ENCODE measurements at places on chromosomes 5 and 9.

DNA sequence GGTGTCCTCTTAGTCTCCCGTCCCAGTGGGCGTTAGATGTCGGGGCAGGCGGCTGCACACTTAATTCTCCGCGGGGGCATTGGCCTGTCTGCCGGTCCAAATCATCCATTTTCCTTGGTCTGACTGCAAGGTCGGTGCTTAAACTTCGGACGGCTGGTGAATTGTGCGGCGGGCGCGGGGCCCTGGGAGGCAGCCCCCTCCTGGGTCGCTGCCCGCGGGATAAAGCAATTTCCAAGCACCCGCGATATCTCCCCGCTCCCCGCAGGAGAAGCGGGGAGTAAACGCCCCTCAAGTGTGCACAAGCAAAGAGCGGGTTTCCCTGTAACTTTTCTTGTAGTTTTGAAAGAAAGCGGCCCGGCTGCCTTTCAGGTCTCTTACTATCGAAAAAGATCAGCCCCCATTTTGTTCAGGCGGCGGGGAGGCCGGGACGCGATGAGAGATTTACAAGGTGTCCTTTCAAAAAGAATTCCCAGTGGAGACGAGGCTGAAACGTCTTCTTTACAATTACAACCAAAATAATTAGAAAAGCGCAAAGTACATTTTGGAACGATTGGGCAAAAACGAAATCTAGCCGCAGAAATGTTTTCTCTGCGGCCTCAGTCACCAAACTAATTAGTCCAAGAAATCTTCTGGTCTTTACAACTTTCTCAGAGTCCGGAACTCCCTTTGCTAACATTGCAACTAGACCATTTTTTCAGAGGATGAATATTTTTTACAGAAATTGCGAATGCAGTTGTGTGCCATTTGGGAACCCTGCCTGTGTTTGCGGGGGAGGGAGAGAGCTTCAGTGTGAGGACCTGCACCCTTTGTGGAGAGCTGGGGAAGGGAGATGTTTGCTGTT lies 1.8 kb downstream of the IRX1 start:
- DNase-seq = no peak

DNA sequence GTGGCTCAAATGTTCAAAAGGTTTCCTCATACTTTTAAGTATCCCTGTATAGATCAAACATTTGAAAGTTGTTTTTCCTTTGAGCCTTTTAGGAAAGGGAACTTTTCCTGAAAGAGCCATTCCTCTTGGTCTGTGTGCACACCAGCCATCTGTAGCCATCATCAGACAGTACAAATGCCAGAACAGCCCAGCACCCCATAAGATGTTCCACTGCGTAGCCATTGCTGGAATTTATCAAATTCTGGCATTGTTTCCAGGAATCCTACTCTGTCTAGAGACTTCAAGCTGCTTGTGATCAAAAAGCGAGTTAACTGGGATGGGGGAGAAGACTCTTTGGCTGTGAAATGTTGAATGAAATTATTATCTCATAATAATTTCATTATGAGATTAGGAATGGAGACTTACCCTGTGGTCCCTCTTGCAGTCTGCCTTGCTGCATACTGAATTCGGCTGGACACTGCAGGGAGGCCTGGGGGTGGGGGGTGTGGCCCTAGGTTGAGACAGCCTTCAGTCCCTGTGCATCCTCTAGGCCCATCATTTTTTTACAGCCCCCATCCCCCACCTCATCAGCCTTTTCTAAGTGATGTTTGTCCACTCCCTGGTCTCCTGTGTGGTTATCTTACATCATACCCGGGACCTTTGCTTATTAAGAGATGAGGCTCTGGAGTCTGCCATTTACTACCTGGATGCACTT lies 99.8 kb downstream of the RALGPS1 start:
- DNase-seq = no peak

GRCh38 chr5:65821966-65822365 lies 100.0 kb downstream of the NLN start:
- no peak for DNase-seq

DNA sequence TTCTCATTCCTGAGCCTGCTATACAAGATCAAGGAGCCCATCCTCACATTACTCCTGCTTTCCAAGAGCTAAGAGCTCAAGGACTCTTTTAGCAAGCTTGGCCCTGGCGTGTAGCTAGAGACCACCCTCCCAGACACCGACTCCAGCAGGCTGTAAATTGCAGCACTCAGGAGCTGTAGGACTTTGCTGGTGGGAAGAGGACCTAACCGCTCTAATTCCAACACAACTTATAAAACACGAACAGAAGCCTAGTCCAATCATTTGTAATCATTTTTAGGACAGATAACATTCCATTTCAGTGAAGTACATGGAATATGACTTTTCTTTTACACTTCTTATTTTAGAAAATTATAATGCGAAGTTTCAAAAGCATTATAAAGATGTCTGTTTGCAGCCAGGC lies 219.9 kb downstream of the NXNL2 start:
- DNase-seq = no peak

DNA sequence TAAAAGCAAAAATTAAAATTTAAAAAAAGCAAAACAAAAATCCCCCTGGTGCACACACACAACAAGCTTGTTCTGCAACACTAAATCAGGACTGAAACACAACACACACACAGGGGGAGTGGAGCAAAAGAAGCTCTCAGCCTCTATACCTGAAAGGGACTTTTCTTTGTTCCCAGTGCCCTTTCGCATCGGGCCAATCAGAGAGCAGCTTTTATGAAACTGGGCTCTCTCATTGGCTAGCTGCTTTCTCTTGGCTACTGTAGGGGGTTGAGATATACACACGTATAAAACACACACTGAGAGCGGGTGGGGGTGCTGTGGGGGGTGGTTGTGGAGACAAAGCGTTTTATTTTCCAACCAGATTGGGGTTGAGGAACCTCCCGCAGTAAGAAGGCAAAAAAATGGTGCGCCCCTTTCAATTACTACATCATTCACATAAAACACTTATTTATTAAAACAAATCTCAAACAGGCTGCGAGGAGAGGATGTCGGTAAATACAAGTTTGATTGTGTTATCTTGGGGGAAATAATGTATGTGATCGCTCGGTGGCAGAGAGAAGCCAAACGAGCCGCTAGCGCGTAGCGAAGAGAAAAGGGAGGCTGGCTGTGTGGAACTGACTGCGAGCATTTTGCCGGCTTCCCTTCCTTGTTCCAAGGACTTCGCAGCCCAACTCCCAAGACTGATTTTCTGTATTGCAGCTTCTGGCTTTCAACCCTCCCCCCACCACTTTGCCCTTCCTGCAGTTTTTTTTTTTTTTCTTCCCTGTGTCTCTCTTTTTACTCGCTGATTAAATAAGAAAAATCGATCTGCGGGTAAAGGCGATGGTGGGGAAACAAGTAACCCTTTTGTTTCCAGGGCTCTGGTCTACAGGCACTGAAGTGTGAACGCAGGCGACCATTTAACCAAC lies 2.5 kb upstream of the ZNF608 start:
- peak; percentile 36 for DNase-seq

- DNase-seq = no peak
Measured at GRCh38 chr5:6158974-6159831, 219.1 kb downstream of the MED10 start.

DNA sequence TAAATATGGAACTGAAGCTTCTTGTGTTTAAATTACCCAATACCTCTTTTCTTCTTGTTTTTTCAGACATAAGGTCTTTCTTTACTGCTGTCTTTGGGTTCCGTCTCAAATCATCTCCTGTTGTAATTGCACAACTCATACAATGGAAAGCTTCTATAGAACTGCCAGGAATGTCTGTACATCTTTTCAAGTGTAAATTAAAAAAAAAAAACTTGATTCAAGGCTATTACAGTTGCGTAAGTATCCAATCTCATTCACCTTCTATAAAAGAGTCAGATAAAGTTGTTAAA lies 243.5 kb downstream of the ICE1 start:
- DNase-seq = no peak

DNA sequence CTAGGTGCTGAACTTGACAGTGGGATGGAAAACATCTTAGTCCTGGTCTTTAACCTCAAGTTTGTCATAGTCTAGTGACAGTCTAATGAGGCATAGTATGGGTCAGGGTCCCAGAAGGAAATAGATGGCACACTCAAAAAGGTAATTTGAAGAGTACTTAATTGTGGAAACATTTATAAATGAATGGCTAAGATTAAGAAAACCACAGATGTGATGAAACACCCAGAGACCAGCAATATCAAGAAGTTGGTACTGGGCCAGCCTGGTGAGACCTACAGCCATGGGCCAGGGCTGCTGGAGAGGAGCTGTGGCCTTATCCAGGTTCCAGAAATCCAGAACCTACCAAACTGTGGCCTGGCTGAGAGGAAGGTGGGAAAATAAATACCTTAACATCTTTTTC lies 93.5 kb upstream of the ATG10 start:
- no peak for DNase-seq

DNA sequence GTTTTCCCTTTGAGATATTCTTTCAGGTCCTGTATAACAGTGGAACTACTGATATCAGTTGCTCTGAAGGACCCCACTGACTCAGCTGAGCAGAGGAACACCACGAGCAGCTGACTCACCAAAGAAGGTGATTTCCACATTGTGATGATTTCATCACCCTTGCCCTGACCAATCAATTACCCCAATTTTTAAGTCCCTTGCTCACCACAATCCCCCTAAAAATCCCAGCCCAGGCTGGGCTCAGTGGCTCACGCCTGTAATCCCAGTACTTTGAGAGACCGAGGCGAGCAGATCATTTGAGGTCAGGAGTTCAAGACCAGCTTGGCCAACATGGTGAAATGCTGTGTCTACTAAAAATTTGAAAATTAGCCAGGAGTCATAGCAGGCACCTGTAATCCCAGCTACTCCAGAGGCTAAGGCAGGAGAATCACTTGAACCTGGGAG lies 125.3 kb upstream of the ABCA1 start:
- DNase-seq = no peak

DNA sequence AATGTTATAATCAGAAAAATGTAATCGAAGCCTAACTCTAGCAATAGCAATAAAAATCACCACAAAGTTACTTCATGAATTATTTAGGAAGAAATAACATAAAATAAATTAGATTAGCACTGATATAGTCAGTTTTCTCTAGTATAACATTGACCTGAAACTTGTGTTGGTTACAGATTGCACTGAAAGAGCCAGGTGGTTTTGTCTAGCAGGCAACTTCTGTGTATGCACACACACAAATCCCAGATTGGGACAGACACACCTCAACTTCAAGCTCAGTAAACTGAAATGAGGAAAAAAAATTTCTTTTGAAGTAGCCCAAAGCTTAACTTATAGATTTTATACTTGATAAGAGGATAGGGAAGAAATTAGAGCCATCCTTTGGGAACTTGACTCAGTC lies 129.3 kb downstream of the EFNA5 start:
- no peak for DNase-seq

- no peak for DNase-seq
Measured at GRCh38 chr9:94643176-94643575, 3.9 kb upstream of the FBP1 start.

GRCh38 chr9:122810306-122810946 lies 10.5 kb downstream of the OR1K1 start:
- DNase-seq = peak; percentile 58

Data from GM12891 (cell line).